Stimulated activated CD8-positive, alpha-beta memory T cell treated with anti-CD3 and anti-CD28 coated beads, Interleukin-2, amount 100 ng/mL, for 1 hour (primary cell): ENCODE measurements at places on chromosomes 11 and 22.

DNA sequence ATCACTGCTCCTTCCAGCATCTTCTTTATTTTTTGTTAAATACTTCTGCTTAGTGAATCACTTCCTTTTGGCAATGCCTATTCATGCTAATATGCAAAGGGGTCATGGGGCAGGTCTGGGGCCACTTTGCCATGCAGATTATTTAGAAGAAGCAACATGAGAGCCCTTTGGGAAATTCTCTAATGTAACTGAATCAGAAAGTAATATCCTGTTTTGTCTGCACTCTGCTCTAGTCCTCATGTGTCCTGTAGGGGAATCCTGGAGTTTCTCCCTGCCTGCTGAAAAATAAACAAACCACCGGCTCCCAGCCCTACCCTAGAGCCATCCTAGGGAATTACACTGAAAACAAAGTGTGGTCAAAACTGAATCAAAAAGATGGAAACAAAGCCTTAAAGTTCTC, 176.5 kb upstream of the POU2AF2 start:
- no peak for DNase-seq

DNA sequence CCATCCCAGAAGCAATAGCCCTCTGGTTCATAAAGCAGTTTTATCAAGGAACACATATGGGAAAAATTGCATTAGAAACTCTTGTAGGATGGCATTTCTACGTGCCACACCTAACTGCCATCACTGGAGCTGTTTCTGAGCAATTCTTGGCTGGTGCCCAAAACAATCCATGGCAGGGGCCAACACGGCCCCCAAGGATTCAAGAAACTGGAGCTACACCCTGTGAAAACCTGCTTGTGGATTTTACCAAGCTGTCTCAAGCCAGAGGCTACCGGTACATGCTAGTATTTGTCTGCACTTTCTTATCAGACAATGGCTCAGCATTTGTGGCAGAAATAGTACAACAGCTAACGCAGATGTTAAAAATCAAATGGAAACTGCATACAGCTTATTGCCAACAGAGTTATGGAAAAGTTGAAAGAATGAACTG, 42.4 kb upstream of the GLYAT start:
- no peak for DNase-seq

- no peak for DNase-seq
These were observed 172.9 kb upstream of the MPPED2 start for GRCh38 chr11:30758946-30759504.

DNA sequence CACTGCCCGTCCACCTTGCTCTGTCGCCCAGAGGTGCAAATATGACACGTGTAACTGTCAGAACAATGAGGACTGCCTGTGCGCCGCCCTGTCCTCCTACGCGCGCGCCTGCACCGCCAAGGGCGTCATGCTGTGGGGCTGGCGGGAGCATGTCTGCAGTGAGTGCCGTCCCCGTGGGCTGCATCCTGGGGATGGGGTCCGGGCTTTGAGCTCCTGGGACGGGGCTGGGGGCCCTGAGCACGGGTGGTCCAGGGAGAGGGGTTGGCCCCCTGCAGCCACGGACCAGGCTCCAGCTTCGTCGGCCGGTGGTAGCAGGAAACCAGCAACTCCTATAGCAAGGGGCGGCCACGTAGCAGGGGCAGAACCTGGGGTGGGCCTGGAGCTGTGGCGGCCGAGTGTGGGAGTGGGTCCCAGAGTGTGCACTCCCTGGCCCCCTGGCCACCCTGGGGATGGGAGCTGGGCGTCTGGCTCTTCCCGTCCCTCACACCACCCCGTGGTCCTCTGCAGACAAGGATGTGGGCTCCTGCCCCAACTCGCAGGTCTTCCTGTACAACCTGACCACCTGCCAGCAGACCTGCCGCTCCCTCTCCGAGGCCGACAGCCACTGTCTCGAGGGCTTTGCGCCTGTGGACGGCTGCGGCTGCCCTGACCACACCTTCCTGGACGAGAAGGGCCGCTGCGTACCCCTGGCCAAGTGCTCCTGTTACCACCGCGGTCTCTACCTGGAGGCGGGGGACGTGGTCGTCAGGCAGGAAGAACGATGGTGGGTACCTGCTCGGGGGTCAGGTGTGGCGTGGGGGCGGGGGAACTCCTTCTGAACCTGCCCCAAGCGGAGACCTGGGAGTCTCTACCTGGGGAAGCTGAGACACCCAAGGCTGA, 10.1 kb downstream of the MUC2 start:
- no peak for DNase-seq

GRCh38 chr11:4123218-4123617, 28.6 kb downstream of the RRM1 start:
- no peak for DNase-seq

- no peak for DNase-seq
These were observed 22.5 kb downstream of the TMPRSS5 start for GRCh38 chr11:113683481-113684046.

GRCh38 chr11:120808616-120809050, 215.3 kb upstream of the TBCEL start:
- DNase-seq: no peak

GRCh38 chr22:17158176-17158567, 905 bp downstream of the HDHD5 start:
- no peak for DNase-seq

GRCh38 chr22:44661659-44662569, 40.1 kb upstream of the PRR5 start:
- DNase-seq: no peak

DNA sequence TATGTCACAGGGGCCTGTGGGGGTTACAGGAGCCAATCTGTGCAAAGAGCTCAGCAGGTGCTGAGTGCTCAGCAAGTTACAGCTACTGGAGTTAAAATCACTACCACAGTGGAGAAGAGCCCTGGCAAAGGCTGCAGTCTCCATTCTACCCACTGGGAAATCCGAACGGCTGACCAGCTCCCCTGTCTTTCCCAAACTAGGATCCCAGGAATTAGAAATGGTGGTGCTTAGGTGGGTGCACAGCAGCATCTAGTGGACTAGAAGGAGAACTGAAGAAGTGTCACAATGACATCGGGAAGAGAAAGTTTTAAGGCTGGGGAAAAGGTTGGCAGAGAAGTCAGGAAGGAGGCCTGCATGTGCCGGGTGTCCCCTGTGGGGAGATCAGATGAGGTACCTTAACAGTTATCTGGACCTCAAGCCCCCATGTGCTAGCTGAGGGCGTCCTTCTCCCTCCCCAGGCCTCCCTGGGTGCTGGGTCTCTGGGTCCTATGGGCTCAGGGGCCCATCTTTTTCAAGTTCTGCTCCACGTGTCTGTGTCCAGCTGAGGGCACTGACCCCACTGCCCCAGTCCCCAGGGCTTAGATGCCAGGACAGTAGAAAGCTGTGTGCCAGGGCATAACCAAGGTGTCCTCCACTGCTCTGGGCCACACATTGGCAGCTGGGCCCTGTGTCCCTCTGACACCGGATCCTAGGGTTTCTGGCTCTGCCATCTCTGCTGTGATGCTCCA, 1.9 kb downstream of the PIWIL3 start:
- DNase-seq: no peak

DNA sequence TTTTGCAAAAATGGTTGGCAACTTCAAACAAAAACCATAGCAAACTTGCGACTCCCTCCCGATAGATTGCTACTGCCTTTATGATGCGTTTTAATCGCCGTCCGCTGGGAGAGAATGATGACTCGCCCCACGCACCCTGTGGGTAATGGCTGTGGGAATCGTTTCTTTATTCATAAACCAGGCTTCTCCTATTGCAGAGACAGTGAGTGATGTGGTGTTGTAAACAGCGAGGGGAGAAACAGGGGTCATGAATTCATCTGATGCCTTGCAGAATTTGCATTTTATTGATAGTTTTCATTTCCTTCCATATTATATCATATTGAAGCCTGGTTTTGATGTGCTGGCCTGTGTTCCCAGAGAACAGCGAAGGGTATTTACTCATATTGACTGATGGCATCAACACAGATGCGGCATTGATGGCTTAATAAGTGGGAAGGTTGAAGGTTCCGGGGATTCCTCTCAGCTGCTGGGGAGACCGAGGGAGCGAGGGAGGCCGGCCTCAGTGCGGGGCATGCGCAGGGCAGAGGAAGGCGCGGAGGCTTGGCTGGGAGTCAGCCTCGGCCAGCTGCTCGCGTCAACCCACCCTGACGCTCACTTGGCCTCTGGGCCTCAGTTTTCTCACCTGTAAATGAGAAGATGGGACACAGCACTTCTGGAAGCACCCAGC, 41.3 kb downstream of the ARHGAP8 start:
- DNase-seq: no peak

- DNase-seq: no peak
These were observed 20.7 kb downstream of the DDX10 start for GRCh38 chr11:108685419-108686130.

DNA sequence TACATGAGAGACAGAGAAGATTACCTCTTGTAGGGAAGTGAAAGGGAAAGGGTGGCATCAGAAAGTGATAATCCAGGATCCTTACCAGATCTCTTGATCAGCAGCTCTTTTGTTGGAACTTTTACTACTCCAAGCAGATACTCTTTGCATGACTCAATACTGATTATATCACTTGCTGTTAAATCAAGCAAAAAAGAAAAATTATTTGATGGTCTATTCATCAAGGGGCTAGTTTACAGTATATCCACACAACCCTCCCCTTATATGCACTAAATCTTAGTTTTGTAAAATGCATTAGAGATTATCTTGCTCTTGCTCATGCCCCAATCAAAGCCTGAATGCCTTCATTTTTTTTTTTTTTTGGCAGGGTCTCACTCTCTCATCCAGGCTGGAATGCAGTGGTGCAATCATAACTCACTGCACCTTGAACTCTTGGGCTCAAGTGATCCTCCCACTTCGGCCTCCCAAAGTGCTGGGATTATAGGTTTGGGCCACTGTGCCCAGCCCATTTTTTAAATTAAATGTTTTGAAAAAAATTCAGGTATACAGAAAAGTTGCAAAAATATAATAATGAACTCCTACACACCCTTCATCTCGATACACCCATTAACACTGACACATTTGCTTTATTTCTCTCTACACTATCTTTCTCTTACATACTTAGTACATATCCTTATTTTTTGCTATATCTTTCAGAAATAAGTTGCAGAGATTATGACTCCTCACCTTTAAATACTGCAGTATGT, 76.1 kb upstream of the UCP3 start:
- DNase-seq: no peak

- DNase-seq: no peak
These were observed 803.2 kb downstream of the TBC1D22A start for GRCh38 chr22:47565607-47566006.

DNA sequence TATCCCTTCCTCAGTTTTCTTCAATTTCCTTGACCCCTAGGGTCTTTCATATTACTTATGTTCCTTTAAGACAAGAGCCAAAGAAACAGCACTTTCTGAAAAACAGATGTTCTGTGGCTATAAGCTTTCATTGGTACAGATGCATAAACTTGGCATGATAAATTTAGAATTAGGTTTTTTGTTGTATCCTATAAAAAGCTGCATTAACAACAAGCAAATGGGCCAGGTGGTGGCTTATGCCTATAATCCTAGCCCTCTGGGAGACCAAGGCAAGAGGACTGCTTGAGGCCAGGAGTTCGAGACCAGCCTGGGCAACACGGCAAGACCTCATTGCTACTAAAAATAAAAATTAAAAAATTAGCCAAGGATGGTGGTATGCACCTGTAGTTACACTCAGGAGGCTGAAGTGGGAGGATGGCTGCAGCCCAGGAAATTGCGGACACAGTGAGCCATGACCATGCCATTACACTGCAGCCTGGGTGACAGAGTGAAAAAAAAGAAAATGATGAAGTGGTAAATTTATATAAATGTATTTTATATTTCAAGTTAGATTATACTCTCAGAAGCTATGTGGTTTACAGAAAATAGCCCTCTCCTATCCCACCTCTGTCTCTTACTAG, 18.3 kb downstream of the KMT5B start:
- no peak for DNase-seq

DNA sequence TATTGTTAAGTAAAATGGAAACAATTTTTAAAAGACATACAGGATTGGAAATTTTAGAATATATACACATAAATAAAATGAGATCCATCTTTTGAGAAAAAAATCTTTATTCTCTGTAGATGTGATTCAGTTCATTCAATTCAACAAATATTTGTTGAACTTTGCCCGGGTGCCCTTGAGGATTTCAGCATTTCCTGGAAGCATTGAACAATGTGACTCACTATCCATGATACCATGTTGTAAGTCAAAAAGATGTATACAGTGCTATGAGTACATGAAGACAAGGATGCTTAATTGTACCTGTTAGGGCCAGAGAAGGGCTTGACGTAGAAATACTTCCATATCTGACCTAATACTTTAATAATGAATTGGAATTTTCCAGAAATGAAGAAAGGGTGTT, 353.7 kb downstream of the METTL15 start:
- DNase-seq: no peak

DNA sequence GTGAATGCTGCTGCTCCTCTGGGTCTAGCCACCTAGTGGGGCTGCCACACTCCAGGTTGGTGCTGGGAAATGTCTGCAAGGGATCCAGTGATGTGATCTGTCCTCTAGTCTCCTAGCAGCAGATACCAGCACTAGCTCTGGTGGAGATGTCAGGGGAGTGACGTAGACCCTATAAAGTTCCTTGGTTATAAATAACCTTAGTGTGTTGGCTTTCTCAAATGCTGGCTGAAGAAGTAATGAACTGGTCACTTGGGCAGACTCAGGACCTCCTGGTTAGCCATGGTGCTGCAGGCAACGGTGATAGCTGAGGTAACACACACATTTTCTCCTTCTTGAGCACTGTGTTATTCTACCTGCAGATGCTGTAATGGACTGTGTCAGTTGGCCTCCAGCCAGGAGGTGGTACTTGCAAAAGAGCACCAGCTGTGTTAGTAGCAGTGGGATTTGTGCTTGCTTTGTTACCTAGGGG, 35.5 kb downstream of the BBOX1 start:
- no peak for DNase-seq

DNA sequence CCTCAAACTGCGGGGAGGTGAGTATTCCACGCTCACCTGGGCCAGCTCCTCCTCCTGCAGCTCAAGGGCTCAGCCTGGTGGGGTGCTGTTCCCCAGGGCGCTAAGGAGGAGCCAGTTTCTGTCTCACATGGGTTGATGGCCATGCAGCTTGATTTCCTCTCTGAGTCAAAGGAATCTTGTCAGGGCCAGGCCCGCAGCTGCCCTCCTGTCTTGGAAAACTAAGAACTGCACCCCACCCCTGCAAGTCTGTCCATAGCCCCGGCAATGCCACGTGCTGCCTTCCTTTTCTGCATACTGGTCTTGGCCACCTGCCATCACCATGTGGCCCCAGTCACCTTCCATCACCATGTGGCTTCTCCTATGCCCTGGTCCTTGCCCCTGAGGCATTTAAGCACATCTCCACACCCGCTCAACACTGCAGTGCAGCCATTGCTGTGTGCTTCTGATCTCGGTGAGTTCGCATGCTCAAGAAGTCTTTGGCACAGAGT, 35.2 kb upstream of the CLDN5 start:
- DNase-seq: no peak

GRCh38 chr22:37563153-37564081, 3.1 kb downstream of the CDC42EP1 start:
- DNase-seq: no peak
